A172 (cell line): ENCODE measurements at places on chromosomes 2 and 18. TPM values are rescaled to one million over a fixed set of nuclear protein-coding genes. Genes with fewer than 3 reads are reported as not detected.

KCNJ3 gene
- total RNA-seq, result 0.02 TPM in 1 of 2 replicates, not detected in the other

GRCh38 chr2:112782234-112782799 is 2.0 kb downstream of the IL1A start:
- DNase-seq, result no peak

DNA sequence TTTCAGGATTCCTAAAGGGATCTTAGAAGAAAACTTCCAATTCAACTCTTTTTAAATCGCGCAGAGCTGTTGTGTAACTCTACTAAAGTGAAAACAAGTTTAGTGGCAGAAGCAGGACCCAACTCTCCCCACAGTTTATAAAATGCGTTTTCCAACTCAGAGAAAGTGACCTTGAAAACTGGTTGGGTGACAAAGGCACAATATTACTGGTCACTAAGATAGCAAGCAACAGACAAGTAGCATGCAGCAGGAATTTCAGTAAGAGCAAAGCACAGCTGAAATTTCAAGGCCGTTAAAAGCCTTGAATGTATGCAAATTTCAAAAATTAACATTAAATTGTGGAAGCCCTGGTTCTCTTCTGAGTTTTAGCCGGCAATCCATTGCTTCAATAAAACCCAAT is 66.9 kb downstream of the STK39 start:
- DNase-seq, result no peak

GRCh38 chr2:165990846-165991245 is 37.3 kb upstream of the TTC21B start:
- no peak for DNase-seq

GPR45 gene
- total RNA-seq, result not detected in 2 replicates

SP140 gene
- 0.65 and 1.6 TPM in 2 replicates for total RNA-seq

DNA sequence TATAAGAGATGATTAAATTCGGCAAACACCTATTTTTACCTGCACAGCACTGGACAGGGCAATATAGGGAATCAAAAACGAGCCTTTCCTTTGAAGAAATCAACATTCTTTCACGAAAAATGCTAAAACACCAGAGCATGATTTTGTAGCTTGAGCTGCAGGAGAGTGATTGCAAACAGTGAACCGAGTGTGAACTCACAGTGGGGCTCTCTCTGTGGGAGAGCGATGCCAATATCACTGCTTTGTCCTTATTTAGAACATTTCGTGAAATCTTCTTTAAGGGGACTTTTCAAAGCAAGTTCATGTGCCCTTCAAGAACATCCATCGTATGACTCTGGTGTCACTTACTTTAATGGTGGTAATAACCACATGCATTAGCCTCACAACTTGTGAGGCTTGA is 238.8 kb downstream of the CD226 start:
- DNase-seq, result no peak

- no peak for DNase-seq
These were observed 198.7 kb upstream of the MEIS1 start for GRCh38 chr2:66236067-66236685.

DNA sequence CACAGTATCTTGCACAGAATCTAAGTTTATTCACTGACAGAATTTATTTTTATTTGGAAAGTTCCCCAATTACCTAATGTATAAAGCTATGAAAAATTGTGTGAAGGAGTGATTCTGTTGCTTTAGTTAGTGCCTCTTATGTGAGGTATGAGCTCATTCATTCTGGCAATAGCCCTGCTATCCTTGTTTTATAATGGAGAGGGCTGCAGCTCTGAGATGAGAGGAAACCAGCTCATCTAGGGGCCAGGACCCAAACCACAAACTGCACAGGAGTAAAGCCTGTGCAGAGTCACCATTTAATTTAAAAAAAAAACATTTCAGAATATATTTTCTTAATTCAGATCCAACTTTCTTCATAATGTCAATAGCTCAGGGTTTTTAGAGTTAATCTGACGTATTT is 383.0 kb downstream of the TMEM182 start:
- DNase-seq, result no peak

EFHD1 gene
- 0.24 and 1.1 TPM in 2 replicates for total RNA-seq

DNA sequence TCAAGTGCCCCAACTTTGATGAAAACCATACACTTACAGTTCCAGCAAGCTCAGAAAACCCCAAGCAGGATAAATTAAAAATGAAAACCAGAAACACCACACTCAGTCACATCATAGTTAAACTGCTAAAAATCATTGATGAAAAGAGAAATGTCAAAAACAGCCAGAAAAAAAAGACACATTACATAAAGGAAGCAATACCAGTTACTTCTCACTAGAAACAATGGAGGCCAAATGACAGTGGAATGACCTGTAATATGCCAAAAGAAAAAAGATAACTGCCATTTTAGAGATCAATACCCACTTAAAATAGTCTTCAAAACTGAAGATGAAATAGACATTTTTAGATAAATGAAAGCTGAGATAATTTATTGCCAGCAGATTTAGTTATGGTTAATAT is 66.0 kb downstream of the MAP3K20 start:
- no peak for DNase-seq

DNA sequence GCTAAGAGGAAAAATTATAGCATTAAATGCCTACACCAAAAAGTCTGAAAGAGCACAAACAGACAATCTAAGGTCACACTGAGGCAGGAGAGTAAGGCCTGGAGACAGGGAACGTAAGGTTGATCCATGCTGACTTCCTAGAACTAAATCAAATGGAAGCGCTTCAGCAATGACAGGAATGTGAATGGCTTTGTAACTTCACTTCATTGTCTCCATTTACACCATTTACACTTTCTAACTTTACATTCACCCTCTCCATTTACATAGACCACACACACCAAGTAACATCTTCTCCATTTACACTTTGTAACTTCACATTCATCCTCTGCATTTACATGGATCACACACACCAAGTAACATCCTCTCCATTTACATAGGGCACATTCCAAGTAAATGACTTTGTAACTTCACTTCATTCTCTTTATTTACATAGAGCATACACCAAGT is 103.1 kb upstream of the SPATS2L start:
- no peak for DNase-seq

SERPINB10 gene
- not detected in 2 replicates for total RNA-seq

DNA sequence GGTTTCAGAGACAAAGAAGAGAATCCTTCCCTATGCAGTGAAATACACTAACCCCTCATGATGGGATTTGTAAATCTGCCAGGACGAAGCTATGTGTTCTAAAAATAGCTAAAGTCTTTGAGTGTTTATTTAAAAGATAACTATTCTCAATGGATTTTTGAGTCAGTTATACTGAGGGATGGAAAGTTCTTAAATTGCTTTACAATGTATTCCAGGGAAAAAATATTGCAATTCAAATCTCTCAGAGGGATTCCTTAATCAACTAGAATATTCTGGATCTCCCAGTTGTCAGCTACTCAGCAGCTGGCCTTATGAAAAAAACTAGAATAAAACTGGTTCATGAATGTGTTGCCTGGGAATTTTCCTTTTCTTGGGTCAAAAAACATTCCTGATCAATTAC is 312.4 kb downstream of the PLCL1 start:
- no peak for DNase-seq

DNA sequence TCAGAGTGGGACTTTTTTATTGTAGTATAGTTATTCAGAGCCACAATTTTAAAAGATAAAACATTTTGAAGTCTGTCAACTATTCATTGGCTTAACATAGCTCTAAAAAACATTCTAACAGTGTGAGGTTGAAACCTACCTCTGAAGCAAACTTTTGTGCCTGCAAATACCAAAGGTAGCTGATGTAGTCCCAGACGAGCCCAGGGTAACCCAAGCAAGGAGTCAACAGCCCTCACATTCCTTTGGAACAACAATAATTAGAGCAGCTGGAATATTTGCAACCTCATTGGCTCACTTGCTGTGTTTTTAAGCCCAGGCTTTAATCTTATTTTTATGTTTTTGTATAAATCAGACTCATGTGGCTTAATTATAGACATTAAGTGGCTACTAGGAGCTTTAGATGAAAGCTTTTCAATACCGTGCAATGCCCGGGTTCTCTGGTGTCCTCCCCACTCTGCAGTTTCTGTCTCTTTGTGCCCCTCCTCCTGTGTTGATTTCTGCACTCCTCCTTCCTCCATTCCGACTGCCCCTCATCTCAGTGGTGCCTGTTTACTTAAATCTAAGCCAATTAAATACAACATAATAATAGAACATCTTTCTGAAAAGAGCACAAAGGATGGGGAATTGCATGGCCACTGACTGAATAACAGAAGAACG is 157.9 kb upstream of the UNC80 start:
- DNase-seq, result no peak

UGT1A8 gene
- total RNA-seq, result not detected in 2 replicates

GRCh38 chr18:57771193-57771592 is 31.9 kb downstream of the ATP8B1 start:
- DNase-seq, result peak; percentile 67

DNA sequence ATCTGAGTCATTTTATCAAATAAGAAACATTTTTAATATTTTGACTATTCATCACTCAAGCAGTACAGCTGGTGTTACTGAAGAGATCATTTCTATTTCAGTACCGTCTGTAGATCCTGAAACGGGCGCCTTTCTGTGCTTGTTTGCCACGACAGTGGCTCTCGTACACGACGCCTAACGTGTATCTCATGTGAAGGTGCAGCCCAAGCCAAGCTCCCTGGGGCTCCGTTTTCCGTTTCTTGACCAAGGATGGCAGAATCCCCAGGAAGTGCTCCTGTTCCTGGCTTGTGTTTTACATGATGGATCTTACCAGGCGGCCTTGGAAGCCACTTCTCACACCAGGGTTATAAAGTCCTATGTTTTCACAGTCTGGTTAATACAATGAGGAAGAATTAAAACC is 320.6 kb downstream of the GBX2 start:
- no peak for DNase-seq

DNA sequence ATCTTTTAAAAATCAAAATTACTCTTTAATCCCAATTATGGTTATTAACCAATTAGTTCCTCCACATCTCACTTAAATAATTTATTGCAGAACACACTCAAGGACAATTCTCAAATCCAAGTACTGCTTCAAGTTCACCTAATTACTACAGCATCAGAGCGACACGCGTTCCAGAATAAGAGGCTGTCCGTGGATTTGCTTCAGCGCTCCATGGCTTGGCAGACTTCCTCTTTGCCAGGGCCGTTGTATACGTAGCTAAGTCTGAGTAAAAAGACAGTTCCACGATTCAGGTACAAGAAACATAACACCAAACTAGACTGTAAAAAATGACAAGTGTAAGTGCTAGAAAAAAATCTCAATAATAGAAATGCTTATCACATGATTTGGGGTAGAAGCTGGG is 153.2 kb upstream of the MYT1L start:
- DNase-seq, result no peak

DNA sequence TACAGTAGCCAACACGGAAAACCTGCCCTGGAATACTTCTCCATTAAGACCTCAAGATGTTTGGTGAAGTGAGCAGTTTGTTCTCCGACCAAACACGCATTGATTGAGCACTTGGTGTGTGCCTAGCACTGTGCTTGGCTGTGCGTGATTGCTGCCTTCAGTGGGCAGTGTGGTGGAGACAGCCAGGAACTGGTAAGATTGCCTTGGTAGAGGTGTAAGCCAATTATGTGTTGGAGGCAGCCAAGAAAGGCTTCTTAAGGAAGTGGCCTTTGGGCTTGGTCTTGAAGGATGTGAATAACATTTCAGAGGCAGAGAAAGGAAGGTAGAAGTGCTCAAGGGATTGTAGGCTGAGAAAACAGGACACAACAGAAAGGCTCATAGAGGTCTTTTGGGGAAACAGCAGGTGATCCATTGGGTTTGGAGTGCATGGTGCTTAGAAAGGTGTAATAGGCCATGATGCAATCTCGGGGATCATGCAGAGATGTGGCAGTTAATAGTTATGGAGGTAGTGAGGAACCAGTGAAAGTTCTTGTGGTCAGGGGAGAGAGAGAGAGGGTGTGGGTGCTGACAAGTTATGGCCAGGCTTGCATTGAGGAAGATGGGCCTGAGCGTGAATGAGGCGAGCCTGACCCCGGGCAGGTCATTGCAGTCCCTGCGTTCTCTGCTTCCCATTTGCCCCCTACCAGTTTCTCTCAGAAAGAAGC is 6.3 kb downstream of the B3GNT2 start:
- DNase-seq, result no peak

RAB17 gene
- total RNA-seq, result 1.6 and 4.1 TPM in 2 replicates

DNA sequence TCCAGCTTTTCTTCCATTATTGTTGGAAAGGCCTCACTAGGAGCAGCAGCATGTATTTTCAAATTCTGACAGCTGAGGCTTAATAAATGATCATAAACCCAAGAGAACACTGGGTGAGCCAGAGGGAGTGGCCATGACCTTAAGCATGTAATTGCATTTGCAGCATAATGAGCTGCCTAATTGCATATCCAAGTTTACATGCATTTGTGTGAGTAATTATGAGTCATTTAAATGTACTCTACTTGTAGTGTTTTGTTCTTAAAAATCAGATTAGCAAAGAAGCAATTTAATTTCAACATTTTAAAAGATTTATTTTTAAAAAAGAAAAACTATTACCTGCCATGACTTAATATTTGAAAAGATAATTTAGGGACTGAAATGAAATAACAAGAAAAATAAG is 74.8 kb downstream of the NOL10 start:
- DNase-seq, result no peak

GRCh38 chr18:13522256-13522655 is 204.1 kb downstream of the FAM210A start:
- DNase-seq, result no peak

GRCh38 chr18:61855449-61856378 is 37.1 kb downstream of the RNF152 start:
- no peak for DNase-seq

- DNase-seq, result peak; percentile 45
These were observed 663.7 kb upstream of the LRATD1 start for GRCh38 chr2:13968811-13969210.

PLCL1 gene
- total RNA-seq, result not detected in 2 replicates

ACKR3 gene
- total RNA-seq, result 1.3 and 1.7 TPM in 2 replicates

DNA sequence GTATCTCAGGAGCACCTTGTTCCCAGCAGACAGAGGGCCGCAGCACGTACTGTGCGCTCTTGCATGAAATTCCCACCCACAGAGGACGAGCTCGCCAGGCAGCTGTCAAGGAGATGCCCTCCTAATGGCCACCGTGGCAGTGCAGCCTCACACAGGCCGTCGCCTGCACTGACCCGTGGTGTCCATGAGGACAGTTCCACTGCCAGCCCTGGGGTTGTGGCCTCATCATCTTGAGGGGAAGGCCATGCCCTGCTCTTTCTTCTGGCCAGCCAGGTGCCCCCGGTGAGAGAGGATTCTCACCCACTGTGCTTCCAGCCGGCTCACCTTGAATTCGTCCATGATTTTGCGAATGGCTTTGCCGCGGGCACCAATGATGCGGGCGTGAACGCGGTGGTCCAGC is 42.0 kb downstream of the ANO7 start:
- no peak for DNase-seq

DNA sequence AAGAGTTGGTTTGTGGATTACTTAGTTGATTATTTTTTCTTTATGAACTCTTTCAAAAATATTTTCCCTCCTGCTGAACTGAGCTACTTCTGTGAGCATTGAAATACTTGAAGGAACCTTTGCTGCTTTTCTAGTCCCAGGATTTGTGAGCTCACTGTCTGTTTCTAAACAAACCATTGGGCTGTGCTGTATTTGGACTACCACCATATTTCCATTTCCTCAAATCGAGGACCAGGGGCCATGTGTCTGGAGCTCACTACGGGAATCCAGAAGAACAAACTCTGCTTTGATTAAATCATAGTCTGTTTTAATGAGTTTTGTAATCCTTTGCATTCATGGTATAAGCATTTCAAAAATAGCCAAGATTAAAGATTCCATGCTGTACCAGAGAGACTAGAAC is 1.3 kb downstream of the MRPL33 start:
- DNase-seq, result no peak

- no peak for DNase-seq
These were observed 111.6 kb downstream of the CLIP4 start for GRCh38 chr2:29226808-29227207.
